ENCODE measurements at places on chromosomes 7 and 10.

DNA sequence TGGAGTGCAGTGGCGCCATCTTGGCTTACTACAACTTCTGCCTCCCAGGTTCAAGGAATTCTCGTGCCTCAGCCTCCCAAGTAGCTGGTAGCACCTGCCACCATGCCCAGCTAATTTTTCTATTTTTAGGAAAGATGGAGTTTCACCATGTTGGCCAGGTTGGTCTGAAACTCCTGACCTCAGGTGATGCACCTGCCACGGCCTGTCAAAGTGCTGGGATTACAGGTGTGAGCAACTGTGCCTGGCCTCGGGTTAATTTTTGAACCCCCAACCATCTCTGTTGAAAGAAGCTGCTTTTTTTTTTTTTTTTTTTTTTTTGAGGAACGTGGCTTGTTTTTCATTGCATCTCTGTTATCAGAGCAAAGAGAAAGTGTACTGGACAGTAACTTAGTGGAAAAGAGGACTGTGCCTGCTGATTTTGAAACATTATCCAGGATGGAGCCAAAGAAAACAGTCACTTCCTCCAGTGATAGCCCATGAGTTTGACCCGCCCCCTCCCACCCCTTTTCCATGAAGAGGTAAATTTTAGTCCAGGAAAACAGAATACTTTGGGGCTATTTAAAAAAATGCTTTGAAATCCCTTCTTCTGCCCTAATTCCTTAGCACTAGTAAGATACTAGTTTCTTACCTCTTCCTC is 38.3 kb downstream of the WBP1L start:
- no peak for DNase-seq

DNA sequence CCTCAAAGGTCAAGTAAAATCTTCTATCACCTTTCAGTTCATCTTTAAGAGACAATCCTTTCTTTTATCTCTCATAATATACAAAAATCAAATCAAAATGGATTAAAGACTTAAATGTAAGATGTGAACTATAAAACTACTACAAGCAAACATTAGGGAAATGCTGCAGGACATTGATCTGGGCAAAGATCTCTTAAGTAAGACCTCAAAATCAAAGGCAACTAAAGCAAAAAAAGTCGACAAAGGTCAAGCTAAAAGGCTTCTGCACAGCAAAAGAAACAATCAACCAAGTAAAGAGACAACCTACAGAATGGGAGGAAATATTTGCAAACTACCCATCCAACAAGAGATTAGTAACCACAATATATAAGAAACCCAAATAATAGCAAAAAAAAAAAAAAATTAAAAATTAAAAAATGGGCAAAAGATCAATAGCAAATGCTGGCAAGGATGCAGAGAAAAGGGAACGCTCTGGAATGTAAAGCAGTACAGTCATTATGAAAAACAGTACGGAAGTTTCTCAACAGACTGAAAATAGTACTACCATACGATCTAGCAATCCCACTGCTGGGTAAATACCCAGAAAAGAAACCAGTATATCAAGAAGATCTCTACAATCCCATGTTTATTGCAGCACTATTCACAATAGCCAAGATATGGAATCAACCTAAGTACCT is 41.7 kb downstream of the TNPO3 start:
- peak; percentile 69 for DNase-seq

DNA sequence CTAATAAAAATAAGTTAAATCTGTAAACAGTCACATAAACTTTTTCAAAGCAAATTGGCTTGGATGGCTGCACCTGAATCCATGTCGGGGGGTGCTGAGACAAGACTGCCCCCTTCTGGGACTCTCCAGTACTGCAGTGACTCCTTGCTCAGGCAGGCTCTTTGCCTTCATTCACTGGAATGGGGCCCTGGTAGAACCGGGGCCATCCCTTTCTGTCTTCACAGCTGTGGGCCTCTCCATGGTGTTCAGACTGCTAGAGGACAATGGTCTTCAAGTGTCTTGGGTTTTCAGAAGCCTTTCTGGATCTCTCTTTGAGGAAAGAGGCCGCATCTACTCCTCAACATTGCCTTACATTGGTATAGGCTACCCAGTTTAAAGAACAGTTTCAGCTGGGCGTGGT is 16.1 kb upstream of the IMPDH1 start:
- DNase-seq, result peak; percentile 53

GRCh38 chr10:89653410-89653869 is 8.4 kb upstream of the PANK1 start:
- DNase-seq, result no peak

GRCh38 chr7:41459183-41459582 is 243.7 kb downstream of the INHBA start:
- DNase-seq, result peak; percentile 49

DNA sequence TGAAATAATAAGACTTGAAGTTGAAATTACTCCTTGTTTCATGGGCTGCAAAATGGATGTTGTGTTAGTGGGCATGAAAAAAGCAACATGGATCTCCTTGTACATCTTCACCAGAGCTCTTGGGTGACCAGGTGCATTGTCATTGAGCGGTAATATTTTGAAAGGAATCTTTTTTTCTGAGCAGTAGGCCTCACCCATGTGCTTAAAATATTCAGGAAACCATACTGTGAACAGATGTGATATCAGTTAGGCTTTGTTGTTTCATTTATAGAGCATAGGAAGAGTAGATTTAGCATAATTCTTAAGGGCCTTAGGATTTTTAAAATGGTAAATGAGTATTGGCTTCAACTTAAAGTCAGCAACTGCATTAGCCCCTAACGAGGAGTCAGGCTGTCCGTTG is 15.3 kb downstream of the STAG3 start:
- no peak for DNase-seq

- DNase-seq, result no peak
Measured at GRCh38 chr7:155870334-155871180, 58.3 kb upstream of the SHH start.

DNA sequence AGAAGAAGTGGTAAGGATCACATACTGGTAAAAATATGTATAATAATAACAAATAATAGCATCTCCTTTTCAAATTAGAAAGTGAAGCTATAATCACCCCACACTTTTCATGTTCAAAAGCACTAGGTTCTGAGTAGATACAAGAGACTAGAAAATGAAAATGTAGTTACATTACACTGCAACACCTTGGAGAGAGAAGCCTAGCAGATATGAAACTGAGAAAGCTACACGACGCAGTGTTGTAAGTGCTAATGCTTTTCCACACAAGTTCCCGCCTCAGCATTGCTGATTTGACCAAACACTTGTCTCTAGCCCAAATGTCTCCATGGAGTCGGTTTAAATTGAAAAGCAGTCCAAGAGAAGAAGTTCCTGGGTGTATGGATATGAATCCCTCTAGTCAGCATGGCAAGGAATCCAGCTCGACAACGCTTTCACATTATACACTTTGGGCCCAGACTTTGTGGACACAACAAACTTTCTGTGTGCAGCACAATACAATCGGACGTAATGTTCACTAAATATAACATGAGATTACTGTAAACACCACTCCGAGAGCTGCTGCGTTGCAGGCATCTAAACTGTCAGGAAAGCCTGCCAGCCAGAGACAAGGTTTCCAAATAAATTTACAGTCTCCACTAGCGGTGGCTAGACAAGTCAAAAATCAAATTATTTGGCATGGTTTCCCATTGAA is 1.7 kb downstream of the PDE1C start:
- DNase-seq, result no peak

DNA sequence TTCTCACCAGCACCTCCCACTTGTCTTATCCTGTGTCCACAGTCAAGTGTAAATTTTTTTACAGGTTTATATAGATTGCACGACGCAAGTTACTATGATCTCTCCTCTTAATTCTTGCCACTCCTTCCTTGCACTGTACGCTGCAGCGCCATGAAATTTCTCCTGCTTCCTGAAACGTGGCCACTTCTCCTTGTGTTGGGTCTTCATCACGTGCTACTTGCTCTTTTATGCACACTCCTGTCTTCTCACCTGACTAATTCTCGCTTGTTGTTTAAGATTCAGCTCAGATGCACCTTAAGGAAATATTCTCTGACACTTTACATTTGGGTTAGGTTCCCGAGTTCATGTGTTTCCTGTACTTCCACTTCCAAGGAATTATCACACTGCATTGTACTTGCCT is 76.5 kb upstream of the ODAD2 start:
- DNase-seq, result no peak

GRCh38 chr10:77919713-77920108 is 6.8 kb downstream of the DLG5 start:
- peak; percentile 8 for DNase-seq

DNA sequence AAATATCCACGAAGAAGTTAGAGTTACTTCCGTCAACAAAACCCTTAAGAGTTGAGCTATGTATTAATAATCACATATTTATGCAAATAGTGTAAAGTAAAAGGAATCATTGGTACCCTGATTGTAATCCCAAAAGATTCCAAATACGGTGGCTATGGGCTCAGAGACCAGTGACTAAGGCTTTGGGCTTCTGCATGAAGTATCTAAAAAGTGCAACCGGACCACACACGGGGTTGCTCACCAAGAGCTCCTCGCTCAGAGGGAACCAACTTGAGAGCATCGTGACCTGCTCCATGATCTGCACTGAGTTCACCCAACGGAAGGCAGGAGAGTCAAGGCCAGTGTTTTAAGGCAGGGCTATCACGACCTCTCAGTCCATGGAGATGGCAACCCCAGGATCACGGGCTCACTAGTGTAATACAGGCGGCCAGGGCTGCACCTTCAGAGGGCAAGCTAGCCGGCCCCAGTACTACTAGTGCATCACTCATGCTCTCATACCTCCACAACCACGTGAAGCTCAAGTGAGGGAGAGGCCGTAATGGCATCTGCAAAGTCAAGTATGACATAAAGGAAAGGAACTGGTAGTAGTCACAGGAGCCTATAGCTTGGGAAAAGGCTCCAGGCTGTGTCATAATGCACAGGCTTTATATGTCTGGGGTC is 77.1 kb upstream of the CAMK2B start:
- DNase-seq, result no peak

DNA sequence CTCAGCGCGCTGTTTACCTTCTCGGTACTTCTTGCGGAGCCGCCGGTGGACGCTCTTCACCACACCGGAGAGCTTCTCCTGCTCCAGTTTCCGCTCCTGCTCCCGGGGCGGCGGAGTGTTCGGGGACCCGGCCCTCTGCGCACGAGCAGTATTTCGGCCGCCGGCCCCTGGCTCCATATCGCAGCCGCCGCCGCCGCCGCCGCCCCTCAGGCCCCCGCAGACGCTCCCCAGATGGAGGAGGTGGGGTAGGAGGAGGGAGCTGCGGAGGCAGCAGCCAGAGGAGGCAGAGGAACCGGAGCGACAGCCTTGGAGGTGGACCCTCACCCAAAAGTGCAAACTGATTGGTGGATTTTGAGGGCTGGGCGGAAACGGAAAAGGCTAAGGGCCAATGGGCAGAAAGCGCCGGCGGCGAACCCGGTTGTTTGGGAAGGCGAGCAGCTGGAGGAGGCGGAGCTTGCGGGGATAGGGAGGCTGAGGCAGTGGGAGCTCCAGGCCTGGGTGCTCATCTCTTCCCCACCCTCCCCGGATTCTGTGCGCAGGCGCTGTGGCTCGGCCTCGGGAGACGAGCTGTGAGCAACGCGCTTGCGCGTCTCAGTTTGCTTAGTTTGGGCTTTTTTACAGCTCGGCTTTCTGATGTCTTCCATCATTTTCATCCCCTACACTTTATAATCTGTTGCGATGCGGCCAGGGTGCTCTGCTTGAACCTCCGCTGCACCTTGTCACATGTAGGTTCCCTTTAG is 146.9 kb downstream of the GPR85 start:
- DNase-seq, result peak; percentile 99

GRCh38 chr10:96511044-96511945 is 2.4 kb downstream of the TLL2 start:
- DNase-seq, result peak; percentile 37

- DNase-seq, result no peak
Measured at GRCh38 chr10:89241026-89241425, 10.5 kb downstream of the LIPA start.

DNA sequence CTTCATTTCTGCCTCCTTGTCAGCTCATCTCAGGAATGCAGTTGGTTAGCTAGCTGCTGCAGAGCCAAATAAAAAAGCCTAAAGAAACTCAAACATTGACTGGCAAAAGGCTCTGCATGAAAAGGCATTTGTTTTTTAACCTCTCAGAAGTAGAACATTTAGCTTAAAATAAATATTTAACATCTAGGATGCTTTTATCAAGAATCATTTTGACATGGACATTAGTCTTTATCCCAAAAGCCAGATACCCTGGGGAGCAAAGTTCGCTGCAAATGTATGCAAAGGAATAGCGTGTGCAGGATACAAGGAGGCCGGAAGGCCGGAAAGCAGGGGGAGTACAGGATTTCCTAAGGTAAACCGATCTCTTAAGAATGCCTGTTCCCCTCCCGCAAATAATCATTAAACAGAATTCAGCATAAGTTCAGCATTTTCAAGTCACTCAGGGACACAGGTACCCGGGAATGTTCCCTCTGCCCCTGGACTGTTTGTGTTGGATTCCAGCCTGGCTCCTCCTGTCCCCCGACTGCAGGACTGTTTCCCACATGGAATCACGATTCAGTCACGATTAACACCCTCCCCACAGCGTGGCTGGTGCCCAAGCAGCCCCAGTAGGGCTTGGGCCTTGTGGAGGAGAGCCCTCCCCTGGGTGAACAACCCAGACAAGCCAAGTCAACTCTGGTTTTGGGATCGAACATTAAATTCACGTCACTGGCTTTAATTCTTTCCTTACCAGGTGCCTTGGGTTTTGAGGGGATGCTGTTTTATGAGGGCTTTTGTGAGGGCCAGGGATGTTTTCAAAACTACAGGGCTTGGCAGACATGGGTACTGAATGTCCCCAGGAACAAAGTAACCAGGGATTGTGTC is 97.8 kb downstream of the HIPK2 start:
- no peak for DNase-seq

- DNase-seq, result no peak
Measured at GRCh38 chr7:157500171-157500960, 163.6 kb downstream of the DNAJB6 start.

GRCh38 chr10:11612021-11613001 is 861 bp upstream of the USP6NL start:
- peak; percentile 40 for DNase-seq

GRCh38 chr10:115093776-115094408 is 727 bp downstream of the ATRNL1 start:
- no peak for DNase-seq

DNA sequence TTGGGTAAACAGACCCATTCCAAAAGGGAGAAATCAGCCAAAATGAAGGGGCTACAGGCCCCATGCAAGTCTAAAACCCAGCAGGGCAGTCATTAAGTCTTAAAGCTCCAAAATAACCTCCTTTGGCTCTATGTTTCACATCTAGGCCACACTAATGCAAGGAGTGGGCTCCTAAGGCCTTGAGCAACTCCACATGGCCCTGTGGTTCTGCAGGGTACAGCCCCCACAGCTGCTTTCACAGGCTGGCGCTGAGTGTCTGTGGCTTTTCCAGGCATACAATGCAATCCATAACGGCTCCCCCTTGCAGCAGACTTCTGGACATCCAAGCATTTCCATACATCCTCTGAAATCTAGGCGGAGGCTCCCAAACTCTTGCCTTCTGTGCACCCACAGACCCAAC is 9.0 kb downstream of the TMEM243 start:
- DNase-seq, result no peak

- no peak for DNase-seq
Measured at GRCh38 chr7:132091706-132092105, 484.6 kb downstream of the PLXNA4 start.

GRCh38 chr7:143356414-143357050 is 6.0 kb downstream of the FAM131B start:
- no peak for DNase-seq

All from inflammatory macrophage treated with lipopolysaccharide for 1 hour (primary cell).